Activated naive CD4-positive, alpha-beta T cell treated with anti-CD3 and anti-CD28 coated beads, Interleukin-2, amount 10 ng/mL, durations not matched to agents 7 days and 5 days (primary cell): ENCODE measurements at places on chromosomes 1 and 21.

DNA sequence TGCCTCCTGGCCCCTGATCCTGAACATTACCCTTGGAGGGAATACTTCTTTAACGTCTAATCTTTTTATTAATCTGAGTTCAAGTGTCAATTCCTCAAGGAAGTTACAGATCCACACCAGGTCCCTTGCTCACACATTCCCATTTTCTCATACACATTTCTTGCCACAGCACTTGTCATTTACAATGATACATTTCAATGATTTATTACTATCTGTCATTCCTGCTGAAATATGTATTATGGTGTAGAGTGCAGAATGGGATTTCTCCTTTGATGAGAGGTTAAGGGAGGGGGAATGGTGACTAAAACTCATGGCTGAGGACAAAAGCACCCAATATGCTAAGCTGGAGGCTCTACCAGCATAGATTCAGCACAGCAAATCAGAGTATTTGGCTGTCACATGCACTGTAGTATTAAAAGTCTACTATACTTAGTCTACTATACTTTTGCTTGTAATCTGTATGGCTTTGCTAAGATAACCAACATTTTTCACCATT, 982.5 kb downstream of the TTLL7 start:
- no peak for DNase-seq

DNA sequence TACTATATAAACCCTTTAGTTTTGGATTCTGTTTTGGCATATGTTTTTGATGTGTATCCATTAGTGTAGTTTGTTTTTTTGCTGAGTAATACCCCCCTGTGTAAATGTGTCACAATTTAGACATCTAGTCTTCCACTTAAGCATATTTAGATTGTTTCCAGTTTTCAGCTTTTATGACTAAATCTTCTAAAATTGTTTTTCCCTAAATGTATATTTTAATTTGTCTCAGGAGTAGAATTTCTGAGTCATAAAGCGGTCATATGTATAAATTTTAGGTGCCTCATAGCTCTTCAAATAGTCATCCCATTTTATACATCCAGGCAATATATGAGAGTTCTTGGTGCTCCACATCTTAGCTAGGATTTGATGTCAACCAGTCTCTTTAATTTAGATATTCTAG, 1348.0 kb downstream of the MRPL39 start:
- DNase-seq: no peak

- DNase-seq: no peak
Observed at GRCh38 chr1:186187601-186188000, 187.5 kb downstream of the TPR start.

DNA sequence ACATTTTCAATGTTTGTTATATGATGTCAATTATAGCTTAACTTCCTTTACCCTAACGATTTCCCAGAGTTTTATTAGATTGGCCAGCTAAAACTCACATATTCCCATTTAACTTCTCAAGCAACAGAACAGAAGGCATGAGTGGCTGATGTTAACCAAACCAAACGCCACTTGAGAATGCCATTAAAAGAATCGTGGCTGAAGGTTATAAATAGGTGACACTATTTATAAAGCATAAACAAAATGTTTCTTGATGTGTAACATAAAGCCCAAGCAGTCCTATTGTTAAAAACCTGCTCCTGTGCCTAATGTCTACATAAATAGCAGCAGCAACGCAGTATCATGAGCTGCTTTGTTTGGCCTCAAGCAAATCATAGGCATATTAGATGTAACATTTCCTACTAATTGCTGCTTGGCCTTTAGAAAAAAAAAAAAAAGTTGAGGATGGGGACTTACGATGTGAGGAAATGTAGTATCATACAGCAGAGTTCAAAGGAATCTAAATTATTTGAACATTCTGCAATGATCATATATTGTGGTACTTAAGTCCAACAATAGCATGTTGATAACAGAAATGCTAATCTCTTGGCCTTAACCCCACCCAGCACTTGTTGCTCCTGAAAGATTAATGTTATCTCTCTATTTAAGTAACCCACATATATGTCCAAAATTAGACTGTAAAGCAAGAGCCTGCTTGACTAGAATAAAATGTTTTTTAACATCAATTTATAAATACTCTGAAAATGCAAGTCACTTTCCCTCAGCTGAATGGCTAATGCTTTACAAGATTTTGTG, 106.0 kb downstream of the ESRRG start:
- DNase-seq: no peak

DNA sequence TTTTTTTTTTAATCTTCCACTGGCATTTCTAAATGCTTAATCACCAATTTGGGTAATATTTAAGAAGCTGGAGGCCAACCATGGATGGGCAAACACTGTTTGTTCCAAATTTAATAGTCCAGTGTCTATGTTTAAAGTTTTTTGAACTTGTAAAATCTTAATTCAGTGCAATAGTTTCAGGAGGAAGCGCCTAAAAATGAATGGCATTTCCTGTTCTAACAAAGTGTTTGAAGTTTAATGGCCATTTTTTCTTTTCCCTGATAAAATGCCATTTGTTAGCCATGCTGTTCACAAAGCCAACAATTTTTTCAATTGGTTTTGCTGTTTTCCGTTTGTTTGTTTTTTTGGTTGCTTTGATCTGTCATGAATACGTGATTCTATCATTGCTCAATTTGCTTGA, 552.1 kb downstream of the LMO4 start:
- no peak for DNase-seq

DNA sequence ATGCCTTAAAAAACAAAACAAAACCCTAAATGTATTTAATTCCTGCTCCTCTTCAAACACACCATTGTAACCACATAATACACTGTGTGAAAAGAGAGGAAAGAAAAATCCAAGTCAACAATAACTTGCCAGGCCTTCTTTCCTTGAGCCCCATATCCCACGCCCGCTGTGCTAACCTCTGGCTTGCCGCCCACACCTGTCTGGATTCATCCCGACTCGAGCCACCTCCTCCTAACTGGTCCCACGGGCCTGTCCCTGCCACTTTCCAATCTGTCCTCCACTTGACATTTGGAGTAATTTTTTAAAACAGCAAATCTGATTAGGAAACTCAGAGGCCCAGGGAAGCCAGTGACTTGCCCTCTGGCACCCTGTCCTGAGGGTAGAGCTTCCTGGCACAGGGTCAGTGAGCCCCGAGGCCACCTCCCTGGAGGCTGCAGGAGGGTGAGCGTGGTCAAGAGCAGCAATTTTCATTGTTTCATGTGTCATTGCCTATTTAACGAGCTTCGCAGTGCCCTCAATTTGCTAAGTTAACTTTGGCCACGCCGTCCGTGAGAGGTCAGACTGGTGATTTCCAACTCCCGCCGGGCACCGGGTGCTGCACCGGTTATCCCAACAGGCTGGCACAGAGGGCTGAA, 54.1 kb downstream of the B3GALT5 start:
- no peak for DNase-seq
